ENCODE measurements at places on chromosomes 1 and 21.

DNA sequence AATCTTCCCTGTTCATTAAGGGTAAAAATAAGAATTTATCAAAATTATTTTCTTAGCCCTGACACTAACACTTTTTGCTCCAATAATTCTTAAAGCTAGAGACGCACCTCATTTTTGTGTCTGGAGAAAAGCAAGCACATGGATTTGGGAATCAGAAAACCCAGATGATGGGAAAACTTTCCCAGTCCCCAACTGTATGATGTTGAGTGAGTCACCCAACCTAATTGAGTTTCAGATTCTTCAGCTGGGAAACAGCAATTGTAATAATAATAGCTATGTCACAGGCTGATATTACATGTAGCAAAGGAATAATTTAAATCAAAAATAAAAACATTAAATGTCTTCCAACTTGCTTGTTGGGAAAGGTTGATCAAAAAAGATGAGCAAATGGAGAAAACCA is 159.0 kb downstream of the MIS18A start:
- no peak for DNase-seq

GRCh38 chr1:89311757-89312156 is 39.1 kb upstream of the GBP5 start:
- DNase-seq: peak; percentile 4

DNA sequence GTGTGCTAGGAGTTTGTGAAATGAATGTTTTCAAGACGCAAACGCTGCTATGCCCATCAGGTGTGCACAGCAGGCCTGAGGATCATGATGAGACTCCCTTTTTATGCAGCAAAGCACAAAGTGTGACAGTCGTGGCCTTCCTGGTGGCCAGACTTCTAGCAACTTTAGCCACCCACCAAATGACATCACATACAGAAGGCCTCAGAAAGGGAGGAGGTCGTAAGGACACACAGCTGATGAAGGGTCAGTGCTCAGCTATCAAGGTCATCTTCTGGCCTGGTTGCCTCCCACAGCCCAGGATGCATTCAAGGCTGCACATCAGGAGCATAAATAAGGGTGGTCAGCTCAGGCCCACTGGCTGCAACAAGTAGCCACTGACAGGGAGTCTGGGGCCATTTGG is 36.6 kb downstream of the BMP8A start:
- DNase-seq: no peak

DNA sequence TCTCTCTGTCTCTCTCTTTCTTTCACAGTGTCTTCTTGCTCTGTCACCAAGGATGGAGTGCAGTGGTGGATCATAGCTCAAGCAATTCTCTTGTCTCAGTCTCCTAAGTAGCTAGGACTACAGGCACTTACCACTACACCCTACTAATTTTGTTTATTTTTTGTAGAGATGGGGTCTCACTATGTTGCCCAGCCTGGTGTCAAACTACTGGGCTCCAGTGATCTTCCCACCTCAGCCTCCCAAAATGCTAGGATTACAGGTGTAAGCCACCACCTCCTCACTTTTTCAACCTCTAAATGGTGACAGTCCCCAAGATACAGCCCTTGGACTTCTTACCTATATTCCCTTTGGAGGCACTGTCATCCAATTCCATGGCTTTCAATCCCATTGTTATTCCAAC is 50.5 kb upstream of the PUM1 start:
- no peak for DNase-seq

DNA sequence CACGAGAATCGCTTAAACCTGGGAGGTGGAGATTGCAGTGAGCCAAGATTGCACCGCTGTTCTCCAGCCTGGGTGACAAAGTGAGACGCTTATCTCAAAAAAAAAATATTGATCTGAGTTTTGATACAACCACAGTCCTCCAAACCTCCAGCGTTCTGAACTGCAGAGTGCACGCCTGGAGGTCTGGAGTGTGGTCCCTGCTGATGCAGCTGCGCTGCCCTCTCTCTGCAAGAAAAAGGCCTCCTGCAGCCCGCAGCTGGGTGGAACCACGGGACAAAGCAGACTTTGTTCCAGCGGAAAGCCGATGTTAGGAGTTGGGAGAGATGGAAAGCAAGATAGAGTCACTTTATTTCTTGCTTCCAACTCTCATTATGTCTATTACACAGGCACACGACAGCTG is 144.9 kb upstream of the SOD1 start:
- DNase-seq: no peak

GRCh38 chr21:42079939-42080787 is 9.0 kb downstream of the UMODL1 start:
- peak; percentile 8 for DNase-seq

DNA sequence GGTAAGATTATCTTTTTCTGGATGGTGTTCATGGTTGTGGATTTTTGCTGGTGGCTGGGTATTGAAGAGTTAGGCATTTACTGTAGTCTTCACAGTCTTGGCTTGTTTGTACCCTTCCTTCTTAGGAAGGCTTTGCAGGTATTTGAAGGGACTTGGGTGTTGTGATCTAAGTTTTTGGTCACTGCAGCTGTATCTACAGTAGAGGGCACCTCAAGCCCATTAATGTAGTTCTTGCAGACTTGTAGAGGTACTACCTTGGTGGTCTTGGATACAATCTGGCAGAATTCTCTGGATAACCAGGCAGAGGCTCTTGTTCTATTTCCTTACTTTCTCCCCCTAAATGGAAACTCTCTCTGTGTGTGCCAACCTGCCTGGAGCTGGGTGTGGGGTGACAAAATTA is 155.8 kb upstream of the BRINP3 start:
- DNase-seq: no peak

GRCh38 chr1:94002046-94002787 is 93.0 kb upstream of the GCLM start:
- DNase-seq: no peak

GRCh38 chr1:13754510-13755103 is 54.6 kb downstream of the PRDM2 start:
- no peak for DNase-seq

- no peak for DNase-seq
Observed at GRCh38 chr1:213127074-213127473, 76.0 kb downstream of the RPS6KC1 start.

DNA sequence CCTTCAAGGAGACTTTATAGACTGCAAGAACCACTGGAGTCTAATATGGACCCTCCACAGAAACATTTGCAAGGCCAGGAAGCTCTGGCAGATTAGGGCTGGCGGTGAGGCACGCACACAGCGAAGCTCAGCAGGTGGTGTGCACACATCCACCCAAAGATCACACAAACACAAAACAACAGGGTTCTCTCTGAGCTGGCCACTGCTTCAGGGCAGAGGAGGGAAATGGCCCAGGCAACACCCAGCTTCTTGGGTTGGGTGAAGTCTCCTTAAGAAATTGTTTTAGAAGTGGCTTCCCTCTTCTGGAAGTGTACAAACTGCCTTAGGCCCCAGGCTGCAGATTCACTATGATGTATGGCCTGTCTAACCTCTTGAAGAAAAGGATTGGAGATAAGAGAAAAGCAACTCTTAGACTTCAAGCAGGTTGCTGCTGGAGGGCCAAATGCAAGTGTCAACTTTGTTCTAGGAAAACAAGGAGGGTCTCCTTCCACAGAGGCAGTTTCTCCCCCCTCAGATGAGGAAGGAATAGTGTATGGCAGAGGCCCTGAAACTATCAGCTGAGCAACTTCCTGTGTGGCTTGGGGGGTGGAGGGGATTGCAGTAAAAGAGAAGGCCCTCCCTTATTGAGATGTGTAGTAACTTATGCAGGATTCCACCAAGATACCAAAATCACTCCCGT is 2.0 kb downstream of the RCSD1 start:
- DNase-seq: no peak

All from amniotic epithelial cell (primary cell).